ENCODE measurements at places on chromosomes 4 and X. TPM values are rescaled to one million over a fixed set of nuclear protein-coding genes. Genes with fewer than 3 reads are reported as not detected.

The HTN3 gene
- not detected for total RNA-seq

The C4orf51 gene
- not detected for total RNA-seq

The TEX13C gene
- not detected for total RNA-seq

The EGF gene
- 6.5 TPM for total RNA-seq

The USP27X gene
- 2.6 TPM for total RNA-seq

The MAOA gene
- total RNA-seq: 2.6 TPM

The PDLIM3 gene
- total RNA-seq: 96.6 TPM

The EXOC1L gene
- not detected for total RNA-seq

DNA sequence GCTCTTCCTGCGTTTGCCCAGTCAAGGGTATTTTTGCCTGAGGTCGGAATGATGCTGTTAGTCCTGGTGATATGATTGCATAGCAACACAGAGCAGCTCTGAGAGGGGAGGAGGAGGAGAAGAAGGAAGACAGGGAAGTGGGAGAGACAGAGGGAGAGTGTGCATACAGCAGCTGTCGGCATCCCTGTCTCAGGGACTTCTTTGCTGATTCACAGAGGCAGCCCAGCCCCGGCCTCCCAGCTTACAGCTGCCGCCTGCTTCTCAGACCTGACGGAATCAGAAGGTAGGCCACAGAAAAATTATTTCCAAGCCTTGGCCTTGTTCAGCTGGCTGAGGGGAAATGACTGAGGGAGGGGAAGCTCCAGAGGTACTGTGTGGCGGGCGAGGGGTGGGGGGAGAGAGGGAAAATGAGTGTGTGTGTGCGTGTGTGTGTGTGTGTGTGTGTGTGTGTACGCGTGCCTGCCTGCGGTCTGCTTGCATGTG is 319 bp downstream of the DRP2 start:
- peak; percentile 19 for DNase-seq

GRCh38 chr4:74682567-74683359 is 111.6 kb downstream of the BTC start:
- DNase-seq: peak; percentile 86

GRCh38 chr4:137267024-137267423 is 265.3 kb downstream of the PCDH18 start:
- no peak for DNase-seq

DNA sequence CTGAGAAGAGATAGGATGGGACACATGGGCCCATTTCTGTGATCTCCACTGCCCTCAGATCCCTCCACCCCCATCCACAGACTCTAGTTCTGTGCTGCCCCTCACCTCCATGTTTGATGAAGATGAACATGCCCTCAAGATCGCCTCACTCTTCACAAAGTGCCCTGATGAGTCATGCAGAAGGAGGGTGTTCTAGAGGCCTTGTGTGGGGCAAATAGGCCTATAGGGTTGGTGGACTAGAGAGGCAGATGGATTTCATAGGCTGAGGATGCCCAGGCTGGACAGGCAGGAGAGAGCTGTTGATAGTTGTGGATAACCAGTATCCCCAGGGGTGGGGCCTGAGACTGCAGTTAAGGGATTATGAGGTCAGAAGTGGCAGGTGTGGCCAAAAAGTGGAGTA is at the start of gene CXorf65:
TSS of gene CXorf65 (minus strand) at position 314 of the 400 bp plus-strand sequence. CDS start at position 130, 184 bp downstream.
- no peak for DNase-seq

GRCh38 chrX:74540635-74541249 is 73.7 kb downstream of the RLIM start:
- DNase-seq: no peak

- no peak for DNase-seq
These were observed 270.2 kb upstream of the SMIM31 start for GRCh38 chr4:164483711-164484110.

DNA sequence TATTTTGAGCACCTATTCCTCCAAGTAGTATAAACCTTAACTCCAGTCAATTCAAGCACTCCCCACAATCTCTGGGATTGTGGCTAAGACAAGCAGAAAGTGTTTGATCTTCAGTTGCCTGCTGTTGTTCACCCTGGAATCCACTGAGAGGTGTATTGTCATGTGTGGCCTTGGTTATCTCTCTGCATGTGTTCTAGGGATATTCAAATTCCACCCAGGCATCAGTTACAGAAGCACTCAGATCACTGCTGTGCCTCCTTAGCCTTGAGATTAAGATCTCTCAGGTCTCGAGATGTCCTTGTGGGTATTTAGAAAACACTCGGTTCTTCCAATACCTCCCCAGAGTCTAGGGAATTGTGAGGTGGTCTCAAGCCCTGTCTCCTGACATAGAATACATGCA is 213.3 kb downstream of the SMARCA1 start:
- DNase-seq: no peak

GRCh38 chr4:149202117-149202516 is 613.5 kb downstream of the IQCM start:
- no peak for DNase-seq

- no peak for DNase-seq
These were observed 36.3 kb upstream of the REST start for GRCh38 chr4:56871371-56871866.

- peak; percentile 34 for DNase-seq
These were observed 105.9 kb downstream of the CT47B1 start for GRCh38 chrX:120769576-120770341.

DNA sequence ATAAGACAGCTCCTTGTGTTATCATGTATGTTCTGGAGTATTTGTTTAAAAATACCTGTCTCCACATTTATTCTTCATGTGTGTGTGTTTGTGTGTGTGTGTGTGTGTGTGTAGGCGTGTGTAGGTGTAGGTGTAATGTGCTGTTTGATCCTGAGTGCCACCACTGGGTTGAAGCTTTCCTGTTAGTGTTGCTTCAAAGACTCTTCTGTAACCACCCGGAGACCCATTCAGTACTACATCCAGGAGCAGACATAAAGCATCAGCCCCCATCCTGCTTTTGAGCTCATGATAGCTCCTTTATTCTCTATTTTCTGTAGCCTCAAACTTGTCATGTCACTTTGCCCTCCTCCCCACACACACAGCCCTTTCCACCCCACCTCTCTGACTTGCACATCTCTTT is 3.0 kb upstream of the ZDHHC9 start:
- no peak for DNase-seq

DNA sequence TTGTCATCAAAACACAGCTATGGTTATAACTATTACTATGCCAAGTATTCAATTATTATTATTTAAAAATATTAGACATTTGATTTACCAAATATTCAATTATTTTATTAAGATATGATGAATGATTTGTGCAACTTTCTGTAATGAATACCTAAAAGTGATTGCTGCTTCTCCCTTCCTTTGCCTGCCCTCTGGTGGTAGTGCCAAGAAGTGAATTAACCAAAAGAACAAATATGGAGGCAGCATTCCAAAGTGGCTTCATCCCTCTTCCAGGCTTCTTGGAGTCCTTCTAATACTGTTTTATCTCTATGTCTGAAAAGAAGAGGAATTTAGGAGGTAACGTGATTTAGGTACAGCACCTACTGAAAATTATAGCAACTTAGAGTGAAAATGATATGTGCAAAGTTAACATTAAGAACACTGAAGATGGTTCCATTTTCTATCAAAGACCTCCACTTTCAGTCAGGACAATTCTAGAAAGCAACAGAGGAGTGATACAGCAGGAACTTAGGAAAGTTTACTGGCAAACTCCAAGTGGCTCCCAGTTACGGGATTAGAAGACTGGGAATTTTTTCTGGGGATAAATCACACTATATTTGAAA is 43.0 kb downstream of the ENPEP start:
- DNase-seq: peak; percentile 33

DNA sequence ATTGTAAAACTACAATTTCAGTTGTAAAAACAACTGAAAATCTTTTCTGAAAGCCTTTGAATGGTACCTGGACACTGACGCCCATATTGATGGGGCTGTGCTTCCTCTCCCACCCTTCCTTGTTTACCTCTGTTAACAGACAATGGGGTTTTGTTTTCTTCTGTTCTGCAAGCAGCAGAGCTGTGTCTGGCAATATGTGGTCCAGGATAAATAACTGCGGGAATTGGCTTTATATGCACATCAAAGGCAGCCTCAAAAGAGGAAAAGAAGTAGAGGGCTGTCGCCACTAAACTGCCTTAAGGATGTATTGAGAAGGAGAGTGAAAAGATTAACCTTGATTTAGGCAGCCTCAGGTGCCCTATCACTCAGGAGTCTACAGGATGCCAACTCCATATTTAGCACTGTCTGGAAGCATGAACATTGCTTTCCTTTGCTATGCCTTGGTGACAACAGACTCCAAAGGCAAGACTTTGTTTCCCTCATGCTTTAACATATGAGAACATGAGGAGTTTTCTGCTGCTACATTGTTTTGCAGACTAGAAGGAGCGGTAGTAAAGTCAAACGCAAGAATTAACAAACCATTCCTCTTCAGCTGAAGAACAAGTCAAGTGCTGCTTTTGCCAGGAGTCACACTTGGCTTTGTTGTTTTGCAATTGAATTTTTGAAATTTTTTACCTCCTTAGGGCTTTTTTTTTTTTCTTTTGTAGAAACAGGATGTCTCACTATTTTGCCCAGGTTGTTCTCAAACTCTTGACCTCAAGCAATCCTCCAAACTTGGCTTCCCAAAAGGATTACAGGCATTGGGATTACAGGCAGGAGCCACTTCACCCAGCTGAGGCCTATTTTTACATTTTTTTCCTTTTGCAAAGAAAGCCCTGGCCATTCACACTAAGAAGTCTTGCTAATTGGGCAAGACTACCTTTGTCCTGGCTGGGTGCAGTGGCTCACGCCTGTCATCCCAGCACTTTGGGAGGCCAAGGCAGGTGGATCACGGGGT is 3.0 kb downstream of the IL21 start:
- DNase-seq: no peak

DNA sequence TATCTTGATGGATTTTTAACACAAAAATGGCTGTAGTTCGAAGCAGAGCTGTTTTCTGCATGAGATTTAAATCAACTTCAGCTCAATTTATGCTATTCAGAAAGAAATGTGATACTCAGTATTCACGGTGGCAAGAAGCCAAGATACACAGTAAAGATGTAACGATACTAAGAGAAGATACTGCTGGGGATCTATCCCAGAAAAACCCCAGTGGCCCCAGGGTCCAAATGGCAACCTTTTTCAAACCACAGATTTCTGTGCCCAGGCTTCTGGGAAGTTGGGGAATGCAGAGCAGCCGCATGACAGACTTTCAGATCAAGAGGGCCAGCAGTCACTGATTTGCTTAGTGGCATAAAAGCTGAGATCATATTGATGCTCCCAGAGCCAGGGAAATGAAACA is 353.9 kb downstream of the AFF2 start:
- DNase-seq: no peak

- DNase-seq: peak; percentile 14
These were observed 144.8 kb upstream of the UNC5C start for GRCh38 chr4:95693594-95693993.

- no peak for DNase-seq
These were observed 80.1 kb downstream of the HS3ST1 start for GRCh38 chr4:11348449-11349088.

DNA sequence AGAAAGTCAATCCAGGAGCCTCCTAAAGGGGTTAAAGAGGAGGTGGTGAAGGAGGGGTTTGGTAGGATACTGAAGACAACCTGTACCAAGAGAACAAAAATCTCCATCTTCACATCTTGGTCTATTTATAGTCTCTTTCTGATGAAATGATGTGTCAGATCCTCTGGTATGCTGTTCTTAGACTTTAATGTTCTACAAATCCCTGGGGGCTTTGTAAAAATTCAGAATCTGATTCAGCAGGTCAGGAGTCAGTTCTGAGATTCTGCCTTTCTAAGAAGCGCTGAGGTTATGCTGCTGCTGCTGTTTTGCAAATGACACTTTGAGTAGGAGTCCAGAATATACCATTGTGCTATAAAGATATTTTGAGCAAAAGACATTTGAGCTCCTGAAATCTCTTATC is 172.9 kb upstream of the GLRA2 start:
- peak; percentile 47 for DNase-seq
